Muscle of arm (tissue), 14 donors: ENCODE measurements at places on chromosomes 2 and 18.

- DNase-seq = no peak
Measured at GRCh38 chr2:32977228-32977758, 30.5 kb downstream of the LTBP1 start.

DNA sequence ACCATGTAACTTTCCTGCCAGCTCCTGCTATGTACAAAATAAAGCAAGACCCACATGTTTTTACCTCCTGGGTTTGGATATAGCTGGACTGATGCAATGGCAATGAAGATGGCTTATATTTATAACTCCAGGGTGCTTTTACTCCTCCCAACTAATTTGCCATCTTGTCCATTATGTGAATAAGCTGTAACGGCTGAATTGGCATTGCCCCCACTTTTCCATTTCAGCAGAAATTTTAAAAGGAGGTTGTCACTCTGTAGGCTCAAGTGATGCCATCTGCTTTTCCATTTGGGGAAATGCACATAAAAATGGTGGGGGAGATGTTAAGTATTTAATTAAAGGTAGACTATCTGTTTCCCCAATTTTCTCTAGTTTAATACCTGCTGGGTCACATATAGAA is 345.5 kb downstream of the ERBB4 start:
- no peak for DNase-seq

GRCh38 chr2:183495589-183496267 is 371.5 kb downstream of the NUP35 start:
- no peak for DNase-seq

- no peak for DNase-seq
Measured at GRCh38 chr2:235305678-235306077, 188.2 kb upstream of the AGAP1 start.

- no peak for DNase-seq
Measured at GRCh38 chr2:75545387-75545786, 15.4 kb downstream of the EVA1A start.
